ENCODE measurements at places on chromosomes 12 and 14.

DNA sequence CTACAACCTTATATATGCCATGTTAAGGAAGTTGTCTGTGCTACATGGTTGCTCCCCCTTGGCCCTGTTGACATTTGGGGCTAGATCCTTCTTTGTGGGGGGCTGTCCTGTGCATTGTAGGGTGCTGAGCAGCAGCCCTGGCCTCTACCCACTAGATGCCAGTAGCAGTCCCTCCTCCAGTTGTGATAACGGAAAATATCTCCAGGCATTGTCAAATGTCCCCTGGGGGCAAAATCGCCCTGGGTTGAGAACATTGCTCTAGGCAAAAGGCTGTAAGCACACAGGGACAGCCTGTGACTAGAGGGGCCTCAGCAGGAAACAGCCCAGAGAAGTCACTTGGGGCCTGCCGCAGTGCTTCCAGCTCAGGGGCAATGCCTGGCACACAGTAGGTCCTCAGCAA, 1100.3 kb downstream of the BCL11B start:
- DNase-seq, result no peak

DNA sequence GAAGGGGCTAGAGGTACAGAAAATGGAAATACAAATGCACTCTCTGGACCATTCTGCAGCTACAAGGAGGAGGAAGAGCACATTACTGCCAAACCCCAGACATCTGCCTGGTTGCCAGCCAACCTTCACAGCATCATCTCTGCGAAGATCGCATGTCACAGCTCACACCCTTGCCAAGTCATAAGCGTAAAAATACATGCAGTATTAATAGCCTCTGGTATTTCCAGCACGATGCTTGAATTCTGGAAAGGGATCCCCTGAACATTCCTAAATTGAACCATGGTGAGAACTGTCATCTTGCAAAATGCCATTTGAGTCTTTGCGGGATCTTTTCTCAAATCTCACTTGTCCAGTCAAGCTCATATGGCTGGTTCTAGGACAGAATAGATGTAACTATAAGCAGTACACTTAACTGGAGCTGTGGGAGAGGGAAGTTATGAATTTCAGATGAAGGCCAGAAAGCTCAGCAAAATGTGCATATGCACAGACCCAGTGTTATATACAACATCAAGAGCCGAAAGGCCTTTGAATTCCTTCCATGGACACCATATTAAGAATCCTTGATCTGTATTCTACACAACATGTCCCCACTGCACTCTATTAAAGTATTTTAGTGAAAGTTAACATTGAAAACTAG, 211.6 kb downstream of the DUSP6 start:
- DNase-seq, result no peak

DNA sequence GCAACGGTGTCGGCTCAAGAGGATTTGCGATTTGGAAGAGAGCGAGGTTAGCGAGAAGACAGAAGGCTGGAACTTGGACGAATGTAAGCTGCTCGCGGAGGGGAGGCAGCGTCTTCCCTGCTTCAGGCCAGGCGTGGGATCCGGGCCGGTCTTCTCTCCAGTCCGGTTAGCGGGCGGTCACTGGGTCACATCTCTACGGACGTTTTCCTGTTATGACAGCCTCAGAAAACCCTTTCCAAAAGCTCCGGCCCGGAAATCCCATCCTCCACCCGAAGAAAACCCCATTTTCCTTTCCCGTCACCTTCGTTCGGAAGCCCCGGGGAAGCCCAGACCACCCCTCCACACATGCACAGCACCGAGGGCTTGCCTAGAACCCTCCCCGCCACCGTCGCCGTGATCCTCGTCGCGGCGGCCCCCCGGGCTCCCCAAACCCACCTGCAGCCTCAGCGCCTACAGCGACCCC, 268 bp downstream of the NDUFB1 start:
- DNase-seq, result no peak

- peak; percentile 85 for DNase-seq
These were observed 132.6 kb upstream of the PLEKHG7 start for GRCh38 chr12:92570056-92570753.

DNA sequence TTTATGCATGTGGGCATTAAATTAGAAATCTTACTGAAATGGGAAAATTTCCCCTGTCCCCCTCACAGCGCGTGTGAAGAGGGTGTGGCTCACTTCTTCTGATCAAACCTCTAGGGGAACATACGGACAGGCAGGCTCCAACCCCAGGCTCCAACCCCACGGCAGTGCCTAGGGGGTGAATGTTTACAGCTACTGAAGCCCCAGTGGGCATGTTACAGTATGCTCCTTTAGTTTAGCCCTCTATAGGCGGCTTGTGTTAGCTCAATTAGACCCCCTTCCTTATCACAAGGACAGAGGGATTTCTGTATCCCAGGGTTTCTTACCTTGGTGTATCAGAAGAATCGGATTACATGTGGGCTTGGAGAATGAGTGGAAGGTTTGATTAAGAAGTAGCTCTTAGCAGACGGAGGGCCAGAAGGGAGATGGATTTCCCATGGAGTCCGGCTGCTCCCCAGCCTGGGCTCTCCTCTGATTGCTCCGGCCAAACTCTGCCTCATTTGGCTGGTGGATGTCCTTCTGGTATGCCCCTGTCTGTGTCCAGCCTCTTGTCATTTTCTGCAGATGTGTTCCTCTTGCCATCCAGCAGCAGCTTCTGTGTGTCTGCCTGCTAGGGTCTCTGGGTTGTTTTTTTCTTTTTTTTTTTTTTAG, 223.7 kb downstream of the TMTC2 start:
- no peak for DNase-seq

DNA sequence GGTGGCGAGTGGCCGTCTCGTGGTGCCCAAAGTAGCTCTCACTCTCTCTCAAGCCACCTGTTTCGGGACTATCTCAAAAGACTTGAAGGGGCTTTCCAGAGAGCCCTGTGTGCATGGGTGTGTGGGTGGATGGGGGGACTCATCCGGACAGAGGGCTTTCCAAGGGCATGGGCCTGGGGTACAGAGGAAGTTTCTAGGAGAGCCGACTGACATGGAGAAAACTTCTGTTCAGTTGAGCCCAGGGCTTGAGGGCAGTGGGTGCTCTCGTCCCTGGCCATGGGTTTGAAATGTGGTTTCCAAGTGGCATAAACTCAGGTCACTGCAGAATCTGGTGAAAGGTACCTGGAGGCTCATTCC, 47.4 kb upstream of the MEG3 start:
- DNase-seq, result no peak

- DNase-seq, result no peak
These were observed 180.2 kb downstream of the ACSS3 start for GRCh38 chr12:81257947-81258551.

DNA sequence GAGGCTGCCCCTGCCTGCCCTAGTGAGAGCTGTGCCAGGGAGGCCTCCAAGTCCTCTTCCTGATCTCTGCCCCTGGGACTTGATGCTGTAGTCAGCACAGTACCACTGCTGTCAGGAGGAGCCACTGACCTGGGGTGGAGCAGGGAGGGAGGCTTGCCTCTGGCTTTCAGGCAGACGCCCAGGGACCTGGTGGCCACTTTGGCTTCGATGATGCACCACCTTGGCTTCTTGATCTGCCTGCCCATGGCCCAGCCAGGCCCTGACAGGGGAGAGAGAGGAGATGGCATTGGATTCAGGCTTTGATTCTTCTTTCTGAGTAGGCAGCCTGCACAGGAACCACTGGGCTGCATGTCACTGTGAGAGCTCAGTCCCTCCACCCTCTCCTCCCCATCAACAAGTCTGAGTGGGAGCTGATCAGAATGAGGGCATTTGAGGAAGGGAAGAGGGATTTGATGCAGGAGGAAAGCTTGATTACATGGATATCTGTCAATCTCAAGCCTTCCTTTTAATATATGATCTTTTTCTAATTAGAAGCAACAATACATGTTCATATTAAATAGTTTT, 24.7 kb downstream of the TMEM63C start:
- DNase-seq, result no peak

GRCh38 chr14:52834440-52834842, 43.0 kb upstream of the GNPNAT1 start:
- DNase-seq, result no peak

DNA sequence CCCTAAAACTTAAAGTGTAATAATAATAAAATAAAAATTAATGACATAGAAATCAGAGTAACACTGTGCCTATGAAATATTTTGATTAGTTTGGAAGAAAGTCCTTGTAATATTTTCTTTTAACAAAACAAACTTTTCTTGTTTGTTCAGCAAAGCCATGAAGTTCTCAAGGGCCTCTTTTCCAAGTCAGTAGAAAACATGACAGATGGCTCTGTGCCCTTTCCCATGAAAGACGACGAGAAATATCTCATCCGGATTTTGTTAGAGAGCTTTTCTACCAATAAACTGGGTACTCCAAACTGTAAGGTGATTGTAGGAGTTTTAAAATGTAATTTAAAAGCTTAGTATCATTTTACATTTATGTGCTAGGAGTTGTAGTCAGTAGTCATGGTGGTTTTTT, 54.5 kb upstream of the ASPG start:
- DNase-seq, result no peak

DNA sequence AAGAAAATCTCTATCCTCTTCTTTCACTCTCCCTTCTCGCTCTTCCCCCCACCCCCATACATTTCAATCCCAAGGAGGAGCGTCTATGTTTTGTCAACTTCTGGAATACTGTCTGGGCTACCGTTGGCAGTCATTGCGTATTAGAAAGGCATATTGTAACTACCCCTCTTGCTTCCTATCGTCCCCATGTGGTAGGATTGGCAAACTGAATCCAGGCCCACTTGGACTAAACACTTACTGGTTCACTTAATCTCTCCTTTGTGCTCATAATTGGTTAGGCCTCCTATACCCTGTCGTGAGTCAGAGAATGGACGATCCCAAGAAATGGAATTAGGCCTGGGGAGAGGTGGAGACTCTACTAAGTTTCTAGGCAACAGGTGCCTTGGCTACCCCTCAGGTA, 68.8 kb upstream of the SLC8A3 start:
- no peak for DNase-seq

DNA sequence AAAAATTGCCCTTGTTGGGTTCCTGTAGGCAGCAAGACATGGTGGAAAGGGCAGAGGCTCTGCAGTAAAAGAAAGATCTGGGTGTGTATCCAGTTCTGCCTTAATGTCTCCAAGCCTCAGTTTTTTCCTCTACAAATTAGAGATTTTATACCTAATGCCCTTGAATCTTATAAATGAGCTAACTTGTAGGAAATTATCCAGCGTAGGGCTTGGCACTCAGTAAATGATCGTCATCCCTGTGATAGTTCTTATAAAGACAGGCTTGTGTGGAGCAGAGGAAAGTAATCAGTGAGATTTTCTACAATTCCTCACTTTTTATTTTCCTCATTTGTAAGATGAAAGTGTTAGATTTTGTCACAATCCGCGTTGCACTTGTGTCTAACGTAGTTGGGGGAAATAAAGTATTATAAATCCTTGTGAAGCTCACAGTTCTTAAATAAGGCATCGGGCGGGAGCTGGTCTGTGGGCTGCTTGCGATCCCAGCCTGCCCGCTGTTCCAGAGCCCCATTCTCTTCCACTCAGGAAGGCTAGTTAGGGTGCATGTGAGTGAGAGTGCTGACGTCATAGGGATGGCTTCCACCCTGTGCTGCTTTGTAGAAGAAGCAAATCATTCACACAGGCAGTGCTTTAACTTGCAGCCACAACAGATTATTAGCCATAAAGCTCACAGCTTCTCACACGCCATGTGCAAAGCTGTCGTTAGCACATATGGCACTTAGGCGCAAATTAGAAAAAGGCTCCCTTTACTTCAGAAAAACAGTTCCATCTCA, 87.6 kb downstream of the EML1 start:
- DNase-seq, result no peak

DNA sequence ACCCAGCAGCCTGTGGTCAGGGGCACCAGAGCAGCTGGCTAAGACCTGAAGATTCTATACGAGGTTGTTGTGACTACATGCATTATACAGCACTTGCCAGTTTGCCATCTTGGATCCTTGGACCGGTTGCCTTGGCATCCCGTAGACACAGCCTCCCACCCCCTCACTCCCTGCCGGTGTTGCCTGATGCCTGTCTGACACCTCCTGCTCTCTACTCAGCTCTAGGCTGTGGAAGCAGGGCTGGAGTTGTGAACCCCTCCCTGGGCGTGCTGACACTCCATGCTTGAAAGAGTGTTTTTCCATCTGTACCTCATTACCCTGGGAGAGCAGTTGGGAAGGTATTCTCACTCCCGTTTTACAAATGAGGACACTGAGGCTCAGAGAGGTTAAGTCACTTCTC, 2.5 kb downstream of the CHGA start:
- DNase-seq, result no peak

- no peak for DNase-seq
These were observed 48.4 kb downstream of the GALNT9 start for GRCh38 chr12:132281038-132281437.

GRCh38 chr14:69901113-69901951, 22.1 kb downstream of the SMOC1 start:
- no peak for DNase-seq

- DNase-seq, result no peak
These were observed 35.0 kb upstream of the NAV3 start for GRCh38 chr12:77795699-77796098.

- DNase-seq, result no peak
These were observed 123.8 kb upstream of the LRFN5 start for GRCh38 chr14:41482861-41483260.

- DNase-seq, result no peak
These were observed 191.3 kb downstream of the TMTC2 start for GRCh38 chr12:82877963-82878362.

GRCh38 chr14:57796556-57796955, 69.3 kb downstream of the SLC35F4 start:
- no peak for DNase-seq

- DNase-seq, result no peak
These were observed 71.2 kb downstream of the PPFIBP1 start for GRCh38 chr12:27595231-27595642.

DNA sequence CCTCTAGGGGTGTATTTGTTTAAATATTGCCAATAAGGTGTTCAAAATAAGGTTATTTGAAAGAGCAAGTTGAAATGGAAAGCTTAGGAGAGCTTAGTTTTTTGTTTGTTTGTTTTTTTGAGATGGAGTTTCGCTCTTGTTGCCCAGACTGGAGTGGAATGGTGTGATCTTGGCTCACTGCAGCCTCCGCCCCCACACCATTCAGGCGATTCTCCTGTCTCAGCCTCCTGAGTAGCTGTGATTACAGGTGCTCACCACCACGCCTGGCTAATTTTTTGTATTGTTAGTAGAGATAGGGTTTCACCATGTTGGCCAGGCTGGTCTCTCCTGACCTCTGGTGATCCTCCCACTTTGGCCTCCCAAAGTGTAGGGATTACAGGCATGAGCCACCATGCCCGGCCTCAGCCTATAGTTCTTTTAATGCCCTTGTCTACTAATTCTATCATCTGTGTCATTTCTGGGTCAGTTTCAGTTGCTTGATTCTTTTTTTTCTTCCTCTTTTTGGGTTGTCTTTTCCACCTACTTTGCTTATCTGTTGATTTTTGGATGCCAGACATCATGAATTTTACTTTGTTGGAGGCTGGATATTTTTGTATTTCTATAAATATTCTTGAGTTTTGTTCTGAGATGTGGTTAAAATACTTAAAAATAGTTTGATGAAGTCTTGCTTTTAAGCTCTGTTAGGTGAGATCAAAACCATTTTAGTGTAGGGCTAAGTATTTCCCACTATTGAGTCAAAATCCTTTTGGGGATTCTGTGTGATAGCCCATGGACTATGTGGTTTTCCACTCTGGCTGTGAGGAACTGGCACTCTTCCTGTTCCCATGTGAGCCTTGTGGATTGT, 18.7 kb downstream of the RCOR1 start:
- DNase-seq, result no peak

- no peak for DNase-seq
These were observed 33.8 kb downstream of the ERG28 start for GRCh38 chr14:75626863-75627262.

All from T-cell (primary cell).